ENCODE measurements at places on chromosomes 1 and 21.

DNA sequence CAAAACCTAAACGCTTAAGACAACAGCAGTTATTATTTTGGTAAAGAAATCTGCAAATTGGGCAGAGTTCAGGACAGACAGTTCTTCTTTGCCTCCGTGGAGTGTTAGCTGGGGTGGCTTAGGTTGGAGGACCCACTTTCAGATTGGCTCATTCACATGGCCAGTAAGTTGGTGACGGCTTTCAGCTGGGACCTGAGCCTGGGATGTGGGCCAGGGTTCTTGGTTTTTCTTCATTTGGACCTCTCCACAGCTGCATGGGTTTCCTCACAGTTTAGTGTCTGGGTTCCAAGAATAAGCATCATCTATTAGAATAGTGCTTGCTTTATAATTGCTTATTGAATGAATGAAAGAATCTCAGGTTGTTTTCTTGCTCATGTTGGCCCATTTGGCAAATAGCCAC is 72.2 kb downstream of the ATF6 start:
- DNase-seq = no peak

DNA sequence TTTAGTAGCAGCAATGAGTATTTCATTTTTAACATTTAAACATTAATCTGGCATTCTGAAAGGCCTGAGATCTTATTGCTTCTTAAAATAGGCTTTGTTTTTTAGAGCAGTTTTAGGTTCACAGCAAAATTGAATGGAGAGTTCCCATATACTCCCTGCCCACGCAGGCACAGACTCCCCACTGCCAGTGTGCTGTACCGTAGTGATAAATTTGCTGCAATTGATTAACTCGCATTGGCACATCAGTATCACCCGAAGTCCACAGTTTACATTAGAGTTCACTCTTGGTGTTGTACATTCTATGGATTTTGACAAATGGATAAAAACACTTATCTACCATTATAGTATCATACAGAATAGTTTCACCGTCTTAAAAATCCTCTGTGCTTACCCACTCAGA is 71.8 kb upstream of the ERRFI1 start:
- DNase-seq = no peak

- no peak for DNase-seq
Observed at GRCh38 chr1:7290971-7291970, 479.8 kb upstream of the VAMP3 start.

GRCh38 chr1:63731117-63732043 is 42.4 kb upstream of the ROR1 start:
- peak; percentile 94 for DNase-seq

DNA sequence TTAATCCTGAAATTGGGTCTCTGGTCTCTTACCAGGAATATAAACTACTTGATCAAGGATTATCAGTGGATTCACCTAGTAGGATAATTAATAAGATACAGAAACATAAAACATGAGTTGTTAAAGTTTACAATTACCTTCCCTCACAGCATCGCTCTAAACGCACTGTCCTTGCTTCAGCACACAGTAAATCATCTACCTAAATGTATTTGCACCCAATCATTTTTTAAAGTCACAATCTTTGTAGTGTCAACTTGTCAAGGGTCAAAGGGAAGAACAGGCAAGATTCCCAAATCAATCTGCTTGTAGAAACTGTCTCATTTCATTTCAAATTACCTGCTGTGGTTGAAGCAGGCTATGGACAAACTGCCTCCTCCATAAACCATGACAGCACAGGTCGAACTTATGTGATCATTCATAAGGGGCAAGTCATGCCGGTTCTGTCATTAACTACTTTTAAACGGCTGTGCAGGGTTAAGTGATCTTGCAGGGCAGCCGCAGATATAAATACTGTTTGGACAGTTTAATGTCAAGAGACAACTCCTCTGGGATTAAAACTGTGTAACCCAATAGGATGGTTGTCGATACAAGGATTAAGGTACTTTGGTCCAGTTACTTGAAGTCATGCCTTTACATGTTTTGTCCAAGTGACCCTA is 93.6 kb downstream of the ZNF281 start:
- no peak for DNase-seq

DNA sequence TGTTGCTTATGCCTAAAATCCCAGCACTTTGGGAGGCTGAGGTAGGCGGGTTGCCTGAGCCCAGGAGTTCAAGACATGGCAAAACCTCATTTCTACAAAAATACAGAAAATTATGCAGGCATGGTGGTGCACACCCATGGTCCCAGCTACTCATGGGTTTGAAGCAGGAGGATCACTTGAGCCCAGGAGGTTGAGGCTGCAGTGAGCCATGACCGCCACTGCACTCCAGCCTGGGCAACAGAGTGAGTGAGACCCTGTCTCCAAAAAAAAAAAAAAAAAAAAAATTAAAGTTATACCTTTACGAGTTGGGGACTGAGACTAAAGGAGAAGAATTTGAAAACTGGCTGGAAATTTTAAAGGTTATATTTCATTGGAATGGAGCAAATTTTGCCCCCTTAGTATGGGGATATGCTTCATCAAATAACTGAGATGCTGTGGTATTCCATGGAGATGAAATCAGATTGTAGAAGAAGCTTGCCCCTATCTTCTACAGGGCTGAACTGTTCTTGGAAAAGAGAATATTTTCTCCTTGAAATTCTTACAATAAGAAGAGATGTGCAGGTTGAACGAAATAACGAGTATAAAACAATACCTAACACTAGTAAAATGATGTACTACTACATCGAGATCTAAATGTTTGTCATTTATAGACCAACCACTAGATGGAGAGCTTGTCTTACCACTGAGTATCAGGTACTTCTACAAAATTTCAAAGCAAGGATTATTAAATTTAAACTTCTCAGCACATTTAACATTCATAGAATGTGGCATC is 34.9 kb upstream of the SCYL3 start:
- DNase-seq = peak; percentile 16

GRCh38 chr1:243658594-243659105 is 191.4 kb downstream of the AKT3 start:
- DNase-seq = no peak

- DNase-seq = no peak
Observed at GRCh38 chr1:110565565-110565964, 40.6 kb downstream of the KCNA2 start.

DNA sequence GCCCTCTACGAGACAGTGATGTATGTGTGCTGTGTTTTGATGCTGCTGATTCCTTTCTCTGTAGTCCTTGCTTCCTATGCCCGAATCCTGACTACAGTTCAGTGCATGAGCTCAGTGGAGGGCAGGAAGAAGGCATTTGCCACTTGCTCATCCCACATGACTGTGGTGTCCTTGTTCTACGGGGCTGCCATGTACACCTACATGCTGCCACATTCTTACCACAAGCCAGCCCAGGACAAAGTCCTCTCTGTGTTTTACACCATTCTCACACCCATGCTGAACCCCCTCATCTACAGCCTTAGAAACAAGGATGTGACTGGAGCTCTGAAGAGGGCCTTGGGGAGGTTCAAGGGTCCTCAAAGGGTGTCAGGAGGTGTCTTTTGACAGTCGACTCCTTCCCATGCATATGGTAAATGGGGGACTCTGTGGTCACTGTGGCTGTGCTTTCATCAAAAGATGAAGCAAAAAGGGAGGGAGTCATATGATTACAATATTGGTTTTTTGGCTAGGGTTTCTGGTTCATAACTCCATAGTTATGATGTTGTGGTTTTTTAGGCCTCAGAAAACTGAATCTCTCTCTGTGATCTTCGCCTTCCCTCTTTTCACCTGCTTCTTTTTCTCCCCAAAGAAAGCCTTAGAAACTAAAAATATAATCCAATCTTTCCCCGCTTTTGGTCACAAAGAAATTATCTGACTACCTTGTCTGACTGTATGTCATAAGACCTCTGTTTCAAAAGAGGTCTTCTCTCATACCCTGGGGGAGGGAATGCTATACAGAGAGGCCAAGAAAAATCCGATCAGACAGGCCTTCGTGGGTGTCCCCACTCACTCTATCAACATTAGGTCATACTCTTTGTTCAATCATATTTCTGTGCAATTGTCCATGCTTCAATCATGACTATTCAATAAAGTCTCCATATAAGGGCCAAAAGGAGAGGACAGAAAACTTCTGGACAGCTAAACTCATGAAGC is 4.2 kb downstream of the OR2T1 start:
- DNase-seq = no peak

DNA sequence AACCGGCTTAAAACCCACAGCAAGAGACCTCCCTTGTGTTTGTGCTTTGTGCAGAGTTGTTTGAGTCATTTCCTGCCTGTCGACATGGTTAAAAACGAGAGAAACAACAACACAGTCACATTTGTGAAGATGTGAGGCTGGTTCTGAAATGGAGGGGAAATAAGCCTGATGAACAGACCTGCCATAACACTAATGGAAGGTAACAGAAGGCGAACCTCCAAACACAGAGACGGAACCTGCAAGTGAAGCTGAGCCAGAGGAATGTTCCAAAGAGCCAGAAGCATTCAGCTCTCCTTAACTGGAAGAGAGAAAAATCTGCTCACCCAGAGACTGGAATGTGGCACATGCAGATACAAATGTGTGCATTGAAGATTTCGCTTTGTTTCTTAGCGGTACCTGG is 53.2 kb upstream of the RAVER2 start:
- DNase-seq = no peak

DNA sequence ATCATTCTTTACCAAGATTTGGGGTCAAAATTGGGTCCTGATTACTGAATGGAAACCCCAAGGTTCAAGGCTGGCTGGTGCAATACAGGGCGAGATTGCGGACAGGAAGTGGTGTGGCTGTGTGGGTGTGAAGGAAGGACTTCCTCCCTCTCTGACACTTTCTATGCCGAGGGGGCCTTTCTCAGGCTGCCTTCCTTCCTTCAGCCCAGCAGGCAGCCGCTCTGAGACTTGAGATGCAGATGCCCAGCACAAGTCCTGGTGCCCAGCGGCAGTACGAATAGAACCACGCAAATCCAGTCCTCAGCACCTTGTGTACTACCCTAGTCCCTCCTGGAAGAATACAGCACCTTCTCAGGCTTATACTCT is 16.3 kb downstream of the BATF3 start:
- DNase-seq = no peak

DNA sequence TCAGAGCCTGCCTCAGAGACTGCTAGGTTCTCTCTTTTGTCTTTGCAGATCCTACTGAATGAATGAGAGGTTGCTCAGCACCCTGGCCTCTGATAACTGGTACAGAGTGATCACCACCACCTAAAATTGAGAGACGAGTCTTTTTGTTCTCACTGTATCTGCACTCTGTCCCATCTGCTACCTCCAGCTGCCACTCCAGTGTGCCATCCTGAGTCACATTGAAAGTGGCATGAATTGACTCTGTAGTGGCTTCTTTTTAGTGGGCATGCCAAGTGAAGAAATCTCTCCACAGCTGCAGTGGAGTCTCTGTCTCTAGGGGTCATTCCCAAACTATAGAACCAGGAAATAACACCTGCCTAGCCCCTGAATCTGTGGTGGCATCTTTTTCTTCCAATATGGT is 14.7 kb downstream of the CAMK1G start:
- DNase-seq = no peak

DNA sequence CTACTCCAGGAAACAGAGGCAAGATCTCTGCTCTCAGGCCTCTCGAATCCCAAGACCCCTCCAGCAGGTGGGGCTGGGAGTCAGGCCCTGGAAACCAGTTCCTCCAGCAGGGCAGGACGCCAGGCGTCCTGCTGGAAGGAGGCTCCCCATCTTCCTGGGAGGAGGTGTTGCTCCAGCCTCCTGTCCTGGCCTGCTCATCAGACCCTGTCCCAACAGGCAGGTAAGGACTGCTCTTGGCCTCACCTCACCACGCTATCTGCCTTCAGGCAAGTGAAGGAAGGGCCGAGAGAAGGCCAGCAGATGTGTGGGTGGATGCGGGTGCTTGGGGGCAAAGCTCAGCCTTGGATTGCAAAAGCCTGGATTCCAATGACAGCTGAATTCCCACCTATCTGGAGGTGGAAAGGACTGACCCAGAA is 82.9 kb downstream of the SSBP3 start:
- no peak for DNase-seq

GRCh38 chr1:214271995-214272731 is 8.8 kb upstream of the SMYD2 start:
- no peak for DNase-seq

Measured in epithelial cell of proximal tubule (primary cell).